GM23338 (cell line): ENCODE measurements at places on chromosomes 6 and 20. TPM values are rescaled to one million over a fixed set of nuclear protein-coding genes. Genes with fewer than 3 reads are reported as not detected.

TREM2 gene
- not detected in 2 replicates for polyA plus RNA-seq

TCP11 gene
- polyA plus RNA-seq, result 0.21 TPM in 1 of 2 replicates, not detected in the other

ZNF334 gene
- polyA plus RNA-seq, result 7.9 and 12.4 TPM in 2 replicates

GPR6 gene
- not detected in 2 replicates for polyA plus RNA-seq

VIP gene
- not detected in 2 replicates for polyA plus RNA-seq

MSH5 gene
- 12.1 and 12.8 TPM in 2 replicates for polyA plus RNA-seq

TGM3 gene
- polyA plus RNA-seq, result 0.08 TPM in 1 of 2 replicates, not detected in the other

C20orf173 gene
- polyA plus RNA-seq, result not detected in 2 replicates

CLPSL2 gene
- polyA plus RNA-seq, result 2.9 and 3.6 TPM in 2 replicates

LPIN3 gene
- polyA plus RNA-seq, result 6.1 and 6.5 TPM in 2 replicates

ANKEF1 gene
- polyA plus RNA-seq, result 4.6 and 4.7 TPM in 2 replicates

PHACTR3 gene
- 0.61 and 0.96 TPM in 2 replicates for polyA plus RNA-seq

ZNF512B gene
- 6.0 and 6.1 TPM in 2 replicates for polyA plus RNA-seq

BANF2 gene
- polyA plus RNA-seq, result not detected in 2 replicates

RIMS1 gene
- polyA plus RNA-seq, result 0.89 and 1.1 TPM in 2 replicates

FAM83C gene
- not detected in 2 replicates for polyA plus RNA-seq

PTPRA gene
- polyA plus RNA-seq, result 39.3 and 46.9 TPM in 2 replicates

LMBRD1 gene
- 18.7 and 21.0 TPM in 2 replicates for polyA plus RNA-seq

TCF15 gene
- 4.0 and 4.2 TPM in 2 replicates for polyA plus RNA-seq

CST4 gene
- polyA plus RNA-seq, result not detected in 2 replicates

SPATS1 gene
- polyA plus RNA-seq, result not detected in 2 replicates

C20orf96 gene
- 29.0 and 36.3 TPM in 2 replicates for polyA plus RNA-seq

ENPP4 gene
- polyA plus RNA-seq, result 2.2 and 2.3 TPM in 2 replicates

SLC12A5 gene
- 8.4 and 9.8 TPM in 2 replicates for polyA plus RNA-seq
